Left cardiac atrium (tissue), 4 donors: ENCODE measurements at places on chromosomes 11 and 22.

DNA sequence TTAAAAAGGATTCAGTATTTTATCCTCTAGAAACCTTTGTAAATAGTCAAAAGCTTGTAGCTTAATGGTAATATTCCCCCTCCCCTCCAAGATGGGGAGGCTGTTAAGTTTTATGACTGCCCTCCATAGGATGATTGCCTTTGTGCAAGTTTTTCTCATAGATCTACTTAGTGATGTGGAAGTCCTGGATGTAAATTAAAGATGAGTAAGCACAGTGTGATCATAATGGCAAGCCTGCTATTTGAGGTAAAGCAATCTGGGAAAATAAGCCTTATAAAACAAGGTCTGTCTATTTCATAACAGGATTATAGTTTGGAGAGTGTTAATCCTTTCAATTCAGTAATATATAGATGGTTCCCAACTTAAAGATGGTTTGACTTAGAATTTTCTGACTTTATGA is 216.3 kb downstream of the DDX10 start:
- no peak for DNase-seq

DNA sequence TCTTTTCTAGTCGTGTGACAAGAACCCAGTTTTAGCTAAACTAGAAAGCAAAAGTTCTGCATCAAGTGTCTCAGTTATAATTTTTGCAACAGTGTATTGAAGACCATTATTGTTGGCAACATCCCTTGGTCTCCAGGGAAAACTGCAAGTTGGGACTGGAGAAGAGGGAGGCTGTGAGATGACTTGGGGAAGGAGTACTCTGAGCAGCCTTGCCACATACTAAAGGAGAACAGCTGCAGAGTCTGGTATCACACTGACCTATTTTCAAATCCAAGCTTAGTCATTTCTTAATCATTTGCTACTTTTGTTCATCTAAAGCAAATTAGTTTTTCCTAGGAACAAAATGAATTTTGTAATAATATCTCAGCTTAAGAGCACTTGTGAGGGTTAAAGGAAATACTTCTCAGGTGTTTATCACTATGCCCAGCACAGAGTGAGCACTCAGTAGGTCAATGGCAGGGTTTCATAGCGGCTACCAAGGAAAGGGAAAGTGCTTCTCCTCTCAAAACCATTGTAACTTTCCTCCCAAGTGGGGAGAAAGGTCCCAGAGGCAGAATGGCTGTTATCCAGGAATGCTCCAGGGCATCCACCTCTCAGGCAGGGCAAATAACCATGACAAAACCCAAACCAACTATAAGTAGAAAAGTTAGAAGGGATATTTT is 247.1 kb downstream of the C11orf87 start:
- no peak for DNase-seq

- DNase-seq = no peak
Measured at GRCh38 chr11:14892577-14892976, 546 bp upstream of the CYP2R1 start.

- DNase-seq = no peak
Measured at GRCh38 chr11:56632329-56632728, 9.9 kb downstream of the OR5AP2 start.

DNA sequence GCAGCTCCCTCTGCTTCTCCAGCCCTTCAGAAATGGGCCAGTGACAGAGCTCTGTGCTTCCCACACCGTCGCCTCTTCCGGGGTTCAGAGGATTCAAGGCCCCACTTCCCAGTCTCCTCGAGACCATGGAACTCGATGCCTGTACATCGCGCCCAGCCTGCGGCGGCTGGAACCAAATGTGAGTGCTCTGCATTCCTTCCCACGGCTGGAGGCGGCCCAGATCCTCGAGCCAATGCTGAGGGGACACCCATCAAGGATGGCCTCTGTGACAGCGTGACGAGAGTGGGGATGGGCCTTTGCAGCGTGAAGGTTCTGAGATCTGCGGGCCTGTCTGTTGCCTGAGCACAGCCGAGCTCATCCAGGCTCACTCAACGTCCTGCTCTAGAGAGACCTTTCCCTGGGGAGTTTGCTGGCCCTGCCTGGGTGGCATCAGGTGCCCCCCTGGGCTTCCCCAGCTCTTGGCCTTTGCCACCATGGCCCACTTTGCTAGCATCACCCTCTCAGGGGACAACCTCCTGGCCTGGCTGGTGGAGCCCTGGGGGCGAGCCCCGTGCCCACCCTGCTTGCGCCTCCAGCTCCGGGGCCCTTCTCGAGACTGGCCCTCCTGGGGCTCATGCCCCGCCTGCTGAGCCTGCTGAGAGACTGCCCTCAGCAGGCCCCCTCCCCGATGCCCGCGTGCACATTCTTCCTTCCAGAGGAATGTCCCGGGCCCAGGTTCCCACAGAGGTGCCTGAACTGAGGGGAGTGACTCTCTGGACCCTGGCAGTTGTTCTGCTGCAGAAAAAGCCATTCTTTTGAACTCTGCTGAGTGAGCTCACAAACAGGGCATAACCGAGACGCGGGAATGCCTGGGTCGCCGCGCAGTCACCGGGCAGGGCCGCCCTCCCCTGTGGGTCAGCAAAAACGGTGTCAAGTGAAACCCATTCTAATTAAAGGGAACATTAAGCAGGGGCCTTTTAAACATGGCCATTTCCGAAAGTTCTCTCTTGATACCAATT is 7.3 kb upstream of the MYEOV start:
- no peak for DNase-seq

DNA sequence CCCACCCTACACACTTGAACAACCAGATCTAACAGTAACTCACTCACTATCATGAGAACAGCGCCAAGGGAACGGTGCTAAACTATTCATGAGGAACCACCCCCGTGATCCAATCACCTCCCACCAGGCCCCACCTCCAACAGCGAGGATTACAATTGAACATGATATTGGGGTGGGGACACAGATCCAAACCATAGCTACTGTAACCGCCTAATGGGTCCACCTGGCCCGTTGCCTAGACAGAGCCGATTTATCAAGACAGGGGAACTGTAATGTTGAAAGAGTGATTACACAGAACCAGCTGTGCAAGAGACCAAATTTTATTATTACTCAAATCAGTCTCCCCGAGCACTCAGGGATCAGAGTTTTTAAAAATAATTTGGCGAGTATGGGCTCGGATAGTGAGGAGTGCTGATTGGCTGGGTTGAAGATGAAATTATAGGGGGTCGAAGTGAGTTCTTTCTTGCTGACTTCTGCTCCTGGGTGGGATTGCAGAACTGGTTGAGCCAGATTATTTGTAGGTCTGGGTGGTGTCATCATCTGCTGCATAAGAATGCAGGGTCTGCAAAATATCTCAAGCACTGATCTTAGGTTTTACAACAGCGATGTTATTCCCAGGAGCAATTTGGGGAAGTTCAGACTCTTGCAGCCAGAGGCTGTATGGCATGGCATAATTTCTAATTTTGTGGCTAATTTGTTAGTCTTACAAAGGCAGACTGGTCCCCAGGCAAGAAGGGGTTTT is 17.9 kb upstream of the ZC3H12C start:
- DNase-seq = peak; percentile 24

GRCh38 chr22:43883012-43883661 is 8.7 kb downstream of the PNPLA5 start:
- DNase-seq = no peak

- no peak for DNase-seq
Measured at GRCh38 chr11:67998150-67999045, 5.5 kb downstream of the UNC93B1 start.

GRCh38 chr11:82082976-82083375 is 650.7 kb downstream of the FAM181B start:
- DNase-seq = no peak

- peak; percentile 75 for DNase-seq
Measured at GRCh38 chr22:23772649-23773473, at the start of gene MMP11. MMP11 (plus strand) TSS chr22:23772849; CDS start chr22:23772871, 22 bp downstream.

GRCh38 chr11:33227578-33228261 is 29.5 kb upstream of the HIPK3 start:
- no peak for DNase-seq

- no peak for DNase-seq
Measured at GRCh38 chr11:38491986-38492385, 1894.0 kb upstream of the RAG2 start.

DNA sequence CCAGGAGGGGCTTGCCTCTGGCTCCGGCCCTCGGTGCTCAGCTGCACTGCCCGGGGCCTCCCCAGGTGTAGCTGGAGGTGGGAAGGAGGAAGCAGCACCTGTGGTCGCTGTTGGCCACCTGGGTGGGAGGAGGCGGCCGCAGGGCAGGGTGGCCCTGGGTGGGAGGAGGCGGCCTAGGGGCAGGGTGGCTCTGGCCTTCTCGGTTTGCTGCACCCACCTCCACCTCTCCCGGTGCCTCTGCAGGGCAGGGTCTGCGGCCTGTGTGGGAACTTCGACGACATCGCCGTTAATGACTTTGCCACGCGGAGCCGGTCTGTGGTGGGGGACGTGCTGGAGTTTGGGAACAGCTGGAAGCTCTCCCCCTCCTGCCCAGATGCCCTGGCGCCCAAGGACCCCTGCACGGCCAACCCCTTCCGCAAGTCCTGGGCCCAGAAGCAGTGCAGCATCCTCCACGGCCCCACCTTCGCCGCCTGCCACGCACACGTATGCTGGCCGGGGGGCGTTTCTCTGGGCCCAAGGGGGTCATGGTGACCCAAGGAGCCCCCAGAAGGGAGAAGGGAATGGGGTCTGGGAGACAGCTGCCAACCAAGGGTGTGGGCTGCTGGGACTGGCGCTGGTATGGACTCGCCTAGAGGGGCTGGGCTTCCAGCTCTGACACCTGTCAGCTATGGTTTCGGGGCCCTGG is 20.6 kb downstream of the MUC5AC start:
- peak; percentile 18 for DNase-seq

- peak; percentile 60 for DNase-seq
Measured at GRCh38 chr22:24164940-24165339, 16.3 kb upstream of the SUSD2 start.

DNA sequence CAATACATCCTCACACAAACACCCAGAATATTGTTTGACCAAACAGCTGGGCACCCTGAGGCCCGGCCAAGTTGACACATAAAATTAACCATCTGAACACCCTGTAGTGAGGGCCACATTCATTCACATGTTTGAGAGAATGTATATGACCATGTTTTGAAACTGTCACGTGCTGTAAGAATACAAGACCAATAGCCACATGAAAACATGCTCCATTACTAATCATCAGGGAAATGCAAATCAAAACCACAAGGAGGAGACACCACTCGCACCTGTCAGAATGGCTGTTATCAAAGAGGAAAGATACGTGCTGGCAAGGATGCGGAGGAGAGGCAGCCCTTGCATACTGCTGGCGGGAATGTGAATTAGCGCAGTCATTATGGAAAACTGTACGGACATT is 38.3 kb upstream of the IGSF9B start:
- no peak for DNase-seq

GRCh38 chr11:1825039-1825740 is 9.6 kb upstream of the SYT8 start:
- no peak for DNase-seq

GRCh38 chr11:1221848-1222311 is 986 bp upstream of the MUC5B start:
- DNase-seq = peak; percentile 7

- DNase-seq = no peak
Measured at GRCh38 chr22:38786631-38787030, 7.3 kb downstream of the DNAL4 start.

GRCh38 chr22:42397332-42398249 is 34.6 kb downstream of the NFAM1 start:
- no peak for DNase-seq

GRCh38 chr22:39422721-39423120 is 23.1 kb downstream of the TAB1 start:
- DNase-seq = no peak

DNA sequence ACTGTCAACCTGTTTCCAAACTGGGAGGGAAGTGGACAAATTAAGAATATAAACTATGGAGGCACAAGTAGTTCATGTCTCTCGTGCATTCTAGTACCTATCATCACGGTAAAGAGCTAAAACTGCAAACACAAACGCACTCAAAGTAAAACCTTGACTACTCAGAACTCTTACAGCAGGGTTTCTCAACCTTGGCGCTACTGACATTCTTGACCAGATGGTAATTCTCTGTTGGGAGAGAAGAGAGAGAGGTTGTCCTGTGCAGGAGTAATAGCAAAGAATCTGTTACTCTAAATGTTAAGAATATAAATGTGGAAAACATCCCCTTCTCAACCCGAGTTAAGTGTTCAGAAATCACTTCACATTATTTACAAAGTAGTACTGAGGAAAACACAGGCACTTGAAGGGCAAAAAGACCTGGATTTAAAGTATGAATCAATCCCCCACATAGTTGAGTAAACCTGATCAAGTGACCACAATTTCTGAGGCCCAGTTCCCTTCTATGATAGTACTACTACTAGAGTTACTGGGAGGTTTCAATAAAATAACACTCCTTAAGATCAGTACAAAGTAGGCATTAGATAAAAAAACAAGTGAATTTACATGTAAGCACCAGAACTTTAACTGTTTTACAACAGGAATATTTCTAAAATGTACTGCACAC is 73.1 kb upstream of the ARHGAP32 start:
- no peak for DNase-seq

DNA sequence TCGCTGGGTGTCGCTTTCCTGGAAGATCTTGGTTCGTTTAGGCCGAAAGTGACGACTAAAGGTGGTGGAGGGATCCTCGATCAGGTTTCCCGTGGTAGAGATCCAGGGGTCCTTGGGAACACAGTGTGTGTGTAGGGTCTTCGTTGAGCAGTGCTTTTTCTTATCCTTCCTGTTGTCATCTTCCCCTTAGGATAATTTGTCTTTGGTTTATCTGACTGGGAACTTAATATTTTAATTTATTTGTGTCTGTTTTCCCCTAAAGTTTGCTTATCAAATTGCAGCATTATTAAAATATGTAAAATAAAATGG is 403 bp downstream of the RBM7 start:
- DNase-seq = no peak

GRCh38 chr22:19877626-19878339 is 23.1 kb upstream of the GNB1L start:
- DNase-seq = peak; percentile 8

GRCh38 chr11:97354026-97354425 is 964.2 kb downstream of the JRKL start:
- DNase-seq = no peak

- DNase-seq = no peak
Measured at GRCh38 chr22:41912338-41913039, 2.4 kb downstream of the SHISA8 start.

DNA sequence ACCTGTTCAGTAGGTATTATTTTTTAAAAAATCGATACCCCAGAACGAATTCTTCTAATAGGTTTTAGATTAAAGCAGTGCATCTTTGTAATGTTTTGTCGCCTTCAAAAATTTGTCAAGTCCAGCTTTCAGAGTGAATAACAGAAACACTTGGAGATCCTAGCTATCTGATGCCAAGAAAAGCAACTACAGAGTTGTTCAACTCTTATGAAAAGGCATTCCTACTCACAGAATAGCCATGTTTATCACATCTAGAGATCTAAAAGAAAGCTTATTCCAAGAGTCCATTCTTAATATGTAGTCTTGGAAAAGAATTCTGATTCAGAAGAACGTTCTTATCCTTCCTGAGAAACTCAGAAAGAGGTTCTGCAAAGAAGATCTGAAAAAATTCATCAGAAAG is 268.5 kb downstream of the TTC28 start:
- no peak for DNase-seq

GRCh38 chr22:22452211-22452610 is 56.3 kb downstream of the ZNF280B start:
- no peak for DNase-seq
